ENCODE measurements at places on chromosomes 7 and 10. TPM values are rescaled to one million over a fixed set of nuclear protein-coding genes. Genes with fewer than 3 reads are reported as not detected.

- DNase-seq: no peak
Measured at GRCh38 chr7:147412782-147413556, 1177.6 kb upstream of the C7orf33 start.

DNA sequence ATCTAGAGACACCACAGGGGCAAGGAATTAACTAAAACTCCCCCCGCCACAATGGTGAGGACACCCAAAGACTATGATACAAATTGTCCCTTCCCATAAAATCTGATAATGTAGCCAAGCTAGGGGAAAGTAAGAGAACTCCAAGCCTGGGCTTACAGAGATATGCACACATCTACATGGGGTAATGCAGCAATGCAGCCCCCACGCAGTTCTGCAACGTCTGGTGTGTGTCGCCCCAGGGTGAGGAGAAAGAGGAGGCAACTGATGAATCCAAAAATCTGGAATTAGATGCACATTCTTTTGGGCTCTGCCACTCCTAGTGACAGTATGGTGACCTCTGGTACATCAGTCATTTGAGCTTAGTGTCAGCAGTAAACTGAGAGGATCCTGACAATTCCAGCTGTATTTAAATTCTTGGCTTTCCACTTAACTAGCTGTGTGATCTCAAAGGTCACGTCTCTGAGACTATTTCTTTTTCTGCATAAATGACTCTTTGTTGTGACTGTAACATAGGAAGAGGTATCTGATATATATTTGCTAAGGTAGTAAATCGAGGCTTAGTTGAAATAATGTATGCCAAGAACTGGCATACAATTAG, 51.5 kb downstream of the PIP4K2A start:
- DNase-seq: no peak

DNA sequence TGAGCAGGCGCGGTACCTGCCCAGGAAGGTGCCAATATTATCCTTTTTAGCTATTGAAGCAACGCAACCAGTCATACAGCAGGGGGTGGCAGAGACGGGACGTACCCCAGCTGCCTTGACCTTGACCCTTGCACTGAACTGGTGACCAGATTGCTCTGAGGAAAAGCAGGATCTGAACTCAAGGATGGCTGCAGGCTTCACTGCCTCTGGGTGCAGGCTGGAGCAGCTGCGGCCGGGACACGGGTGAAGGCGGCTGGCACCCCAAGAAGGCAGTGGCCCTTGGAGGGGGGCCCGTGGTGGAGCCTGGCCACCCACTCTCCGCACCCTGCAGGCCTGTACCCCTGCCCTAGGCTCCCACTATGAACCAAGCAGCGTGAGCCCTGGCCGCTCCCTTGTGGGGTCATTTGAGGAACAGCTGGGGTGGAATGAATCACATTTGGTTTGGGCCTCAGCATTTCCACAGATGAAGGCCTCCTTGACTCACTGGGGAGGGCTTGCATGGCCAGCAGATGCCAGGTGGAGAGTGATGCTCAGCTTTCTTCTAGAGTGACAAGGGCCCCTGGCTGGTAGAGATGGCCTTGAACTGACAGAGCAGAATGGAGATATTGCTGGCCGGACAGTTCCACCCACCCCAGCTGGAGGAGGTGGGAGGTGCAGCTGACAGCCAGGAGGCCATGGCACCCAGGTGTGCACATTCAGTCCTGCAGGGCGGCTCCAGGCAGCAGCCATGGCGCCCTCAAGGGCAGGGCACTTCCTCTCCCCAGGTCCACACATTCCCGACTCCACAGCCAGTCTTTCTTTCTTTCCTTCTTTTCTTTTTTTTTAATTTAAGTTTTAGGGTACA, 218.7 kb downstream of the WDR37 start:
- no peak for DNase-seq

The FZD1 gene
- total RNA-seq: 20.3 TPM

The CLDN15 gene
- 46.4 TPM for total RNA-seq

DNA sequence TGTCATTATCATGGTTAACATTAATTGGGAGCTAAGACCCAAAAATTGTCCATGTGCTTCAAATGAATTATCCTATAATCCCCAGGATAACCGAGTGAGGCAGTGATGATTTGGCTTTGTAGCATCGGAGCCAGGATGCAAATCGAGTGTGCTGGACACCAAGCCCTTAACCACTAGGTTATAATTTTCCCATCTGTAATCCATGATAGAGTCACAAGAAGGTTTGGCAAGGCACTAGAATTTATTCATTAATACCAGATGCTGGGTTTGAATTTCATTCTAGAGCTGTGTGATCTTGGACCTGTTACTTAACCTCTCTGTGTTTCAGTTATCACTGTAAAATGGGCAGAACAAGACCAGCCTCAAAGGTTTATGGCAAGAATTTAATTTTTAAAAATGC, 21.0 kb upstream of the ITGB1 start:
- no peak for DNase-seq

DNA sequence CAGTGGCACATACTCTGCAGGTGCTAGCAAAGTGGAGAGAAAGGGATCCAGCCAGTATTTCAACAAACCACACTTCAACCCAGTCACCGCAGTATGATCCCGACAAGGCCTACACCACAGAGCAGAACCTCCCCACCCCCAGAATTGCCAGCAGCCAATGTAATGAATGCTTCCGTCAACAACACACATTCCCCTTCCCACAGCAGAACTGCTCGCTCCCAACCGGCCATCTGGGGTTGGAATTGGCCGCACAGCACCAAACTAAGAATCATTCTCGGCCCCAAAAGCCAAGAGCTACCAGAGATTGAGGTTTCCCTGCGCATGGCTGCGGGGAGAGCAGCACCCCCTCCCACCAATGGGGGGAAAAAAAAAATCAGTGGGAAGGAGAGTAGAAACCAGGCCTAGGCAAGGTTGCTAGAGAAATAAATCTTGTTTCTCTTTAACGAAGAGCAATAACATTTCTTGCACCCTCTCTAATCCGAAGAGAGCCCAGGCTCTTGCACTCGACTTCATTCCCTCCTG, 1.1 kb downstream of the WASL start:
- DNase-seq: peak; percentile 60

The MALRD1 gene
- total RNA-seq: 2.3 TPM

- no peak for DNase-seq
Measured at GRCh38 chr7:43823941-43824340, 45.4 kb downstream of the MRPS24 start.

DNA sequence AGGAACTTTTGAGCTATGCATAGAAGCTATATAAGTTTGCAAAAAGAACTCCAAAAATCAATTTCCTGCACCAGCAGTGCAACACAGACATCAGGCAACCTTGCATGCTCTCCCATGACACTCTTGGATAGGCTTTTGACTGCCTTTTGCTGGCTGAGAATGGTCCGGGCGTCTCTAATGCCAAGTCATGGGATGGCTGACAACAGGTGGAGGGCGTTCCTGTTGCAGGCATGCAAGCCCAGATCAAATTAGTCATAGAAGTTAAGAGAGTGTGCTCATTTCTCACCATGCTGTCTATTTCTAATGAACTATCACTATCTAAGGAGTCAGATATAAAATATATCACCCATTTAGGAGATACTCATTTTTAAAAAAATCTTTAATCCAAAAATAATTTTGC, 8.4 kb downstream of the PLCE1 start:
- DNase-seq: no peak

The UNC5B gene
- total RNA-seq: 115 TPM

The VSIR gene
- total RNA-seq: 83.9 TPM

DNA sequence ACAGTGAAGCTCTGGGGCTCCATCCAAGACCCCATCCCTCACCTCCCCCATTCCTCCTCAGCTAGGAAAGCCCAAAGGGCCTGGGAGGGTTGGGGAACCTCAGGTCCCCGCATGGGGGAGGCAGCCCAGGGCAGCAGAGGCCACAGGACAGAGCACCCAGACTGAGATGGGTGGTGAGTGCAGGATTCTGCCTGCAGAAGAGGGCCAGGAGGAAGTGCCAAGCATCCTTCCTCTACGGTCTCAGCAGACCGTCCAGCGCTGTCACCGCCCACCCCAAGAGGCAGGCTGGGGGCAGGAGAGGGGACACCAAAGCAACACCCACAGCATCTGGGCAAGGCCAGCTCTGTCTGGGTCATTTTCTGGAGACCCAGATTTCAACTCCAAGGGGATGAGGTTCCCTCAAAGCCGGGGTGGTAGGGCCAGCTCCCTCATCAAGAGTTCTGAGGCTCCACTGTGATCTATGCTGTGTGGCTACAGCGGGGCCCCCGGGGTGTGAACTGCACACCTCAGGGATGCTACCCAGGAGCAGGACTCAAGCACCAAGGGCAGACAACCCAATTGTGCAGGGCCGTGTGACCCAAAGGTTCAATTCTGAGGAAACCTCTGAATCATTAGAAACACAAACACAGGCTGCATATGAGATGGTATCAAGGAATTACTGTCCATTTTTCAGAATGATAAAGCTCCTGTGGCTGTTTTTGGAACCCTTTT, 46.8 kb downstream of the CAMK2B start:
- DNase-seq: no peak

- no peak for DNase-seq
Measured at GRCh38 chr10:1595242-1595600, 142.1 kb downstream of the ADARB2 start.

- DNase-seq: no peak
Measured at GRCh38 chr7:27767374-27767773, 27.4 kb downstream of the TAX1BP1 start.

The CRPPA gene
- 3.3 TPM for total RNA-seq

DNA sequence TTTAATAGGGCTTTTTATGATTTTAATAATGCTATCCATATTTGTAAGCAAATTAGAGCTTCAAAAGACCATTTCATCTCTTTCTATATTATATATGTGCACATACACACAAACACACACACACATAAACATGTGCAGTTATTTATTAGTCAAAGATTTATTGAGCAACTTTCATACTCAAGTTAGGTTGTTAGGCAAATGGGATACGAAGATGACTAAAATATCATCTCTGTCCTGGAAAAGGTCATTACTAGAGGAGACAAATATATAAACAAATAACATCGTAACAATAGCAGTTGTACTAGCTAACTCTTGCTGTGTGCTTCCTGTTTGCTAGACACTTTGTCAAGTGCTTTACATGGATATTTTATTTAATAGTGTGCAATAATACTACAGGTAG, 307.9 kb downstream of the SNX13 start:
- no peak for DNase-seq

The PDGFA gene
- total RNA-seq: 51.2 TPM

GRCh38 chr10:4943821-4944220, 19.4 kb upstream of the AKR1C1 start:
- no peak for DNase-seq

The MMD2 gene
- not detected for total RNA-seq

- no peak for DNase-seq
Measured at GRCh38 chr10:60549686-60550085, 160.0 kb upstream of the ANK3 start.

DNA sequence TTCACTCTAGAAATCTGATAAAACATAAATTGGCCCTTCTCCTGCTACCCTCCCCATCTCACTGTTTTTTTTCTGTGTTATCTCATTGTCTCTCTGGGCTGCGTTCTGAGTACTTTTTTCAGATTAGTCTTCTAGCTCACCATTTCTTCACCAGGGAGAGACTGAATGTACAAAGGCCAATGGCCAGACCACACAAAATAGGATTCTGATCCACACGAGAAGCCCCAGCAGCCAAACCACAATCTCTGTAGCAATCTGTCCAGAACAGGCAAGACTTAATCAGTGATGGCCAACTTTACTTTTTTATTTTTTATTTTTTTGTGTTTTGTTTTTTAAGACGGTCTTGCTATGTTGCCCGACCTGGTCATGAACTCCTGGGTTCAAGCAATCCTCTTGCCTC, 55.9 kb upstream of the PAPSS2 start:
- DNase-seq: no peak

The SLIT1 gene
- total RNA-seq: 0.40 TPM

The IDI2 gene
- total RNA-seq: not detected

- DNase-seq: no peak
Measured at GRCh38 chr7:36986511-36986933, 262.2 kb upstream of the AOAH start.

- no peak for DNase-seq
Measured at GRCh38 chr7:136139417-136139816, 162.3 kb upstream of the MTPN start.

The PAPOLB gene
- total RNA-seq: 0.14 TPM

DNA sequence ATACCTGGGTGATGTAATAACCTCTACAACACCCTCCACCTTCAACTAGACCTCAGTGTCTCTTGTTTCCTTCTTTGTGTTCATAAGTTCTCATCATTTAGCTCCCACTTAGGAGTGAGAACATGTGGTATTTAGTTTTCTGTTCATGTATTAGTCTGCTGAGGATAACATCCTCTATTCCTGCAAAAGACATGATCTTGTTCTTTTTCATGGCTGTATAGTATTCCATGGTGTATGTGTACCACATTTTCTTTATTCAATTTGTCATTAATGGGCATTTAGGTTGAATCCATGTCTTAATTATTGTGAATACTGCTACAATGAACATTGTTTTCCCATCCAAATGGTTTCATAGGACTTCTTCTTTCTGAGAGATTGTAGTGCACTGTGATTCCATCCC, 135.7 kb downstream of the MBL2 start:
- DNase-seq: no peak

DNA sequence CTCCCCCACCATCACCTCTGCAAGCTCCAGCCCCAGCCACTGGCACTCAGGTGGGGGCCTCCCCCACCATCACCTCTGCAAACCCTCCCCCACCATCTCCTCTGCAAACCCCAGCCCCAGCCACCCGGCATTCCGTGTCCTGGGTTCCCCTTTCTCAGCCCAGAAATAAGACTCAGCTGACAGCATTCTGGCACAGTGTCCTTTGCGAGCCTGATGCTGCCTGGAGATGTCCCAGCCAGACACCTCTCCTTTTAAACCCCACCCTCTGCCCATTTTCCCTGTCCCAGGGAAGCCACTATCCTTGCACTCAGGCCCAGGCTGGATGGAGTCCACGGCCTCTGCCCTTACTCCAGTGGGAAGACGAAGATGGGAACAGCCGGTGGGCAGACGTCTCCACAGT, 49.8 kb downstream of the ELFN1 start:
- no peak for DNase-seq

GRCh38 chr10:128908499-128908898, 558.5 kb upstream of the MGMT start:
- DNase-seq: no peak

GRCh38 chr10:59880971-59881510, 25.3 kb downstream of the CCDC6 start:
- no peak for DNase-seq

- DNase-seq: no peak
Measured at GRCh38 chr10:117417196-117417595, 42.0 kb upstream of the PDZD8 start.

The TRIM50 gene
- total RNA-seq: 1.3 TPM

DNA sequence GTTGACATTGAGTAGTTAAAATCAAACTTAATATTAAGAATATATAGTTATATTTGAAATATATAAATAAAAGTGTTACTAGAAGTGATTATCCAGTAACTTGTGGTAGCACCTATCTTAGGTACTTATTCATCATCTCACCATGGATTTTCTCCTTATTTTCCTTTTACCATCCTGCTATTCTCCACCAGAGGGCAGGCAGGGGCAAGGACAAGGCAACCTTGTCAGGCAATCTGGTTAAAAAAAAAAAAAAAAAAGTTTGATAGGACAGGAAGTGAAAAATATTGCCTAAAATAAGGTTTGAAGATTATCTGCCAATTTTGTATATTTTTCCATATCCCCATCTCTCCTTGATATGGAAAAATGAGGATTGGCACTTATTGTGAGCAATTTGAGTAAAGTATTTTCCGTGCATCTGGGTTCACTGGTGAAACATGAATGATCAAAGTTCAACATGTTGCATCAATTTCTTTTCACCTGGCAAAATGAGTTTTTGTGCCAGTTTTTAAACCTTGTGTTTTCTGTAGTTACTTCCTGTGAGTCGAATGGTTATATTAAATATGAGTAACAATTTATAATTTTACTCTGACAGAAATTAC, 256.7 kb downstream of the AGMO start:
- peak; percentile 40 for DNase-seq

The BAMBI gene
- total RNA-seq: 19.4 TPM

Measured in mucosa of gallbladder (tissue), 1 donor.